Renal cortical epithelial cell (primary cell): ENCODE measurements at places on chromosomes 11 and 22. TPM values are rescaled to one million over a fixed set of nuclear protein-coding genes. Genes with fewer than 3 reads are reported as not detected.

The ADAMTS8 gene
- total RNA-seq, result not detected in 2 replicates

The MYOD1 gene
- not detected in 2 replicates for total RNA-seq

The GLYAT gene
- 3.6 TPM in 1 of 2 replicates, not detected in the other for total RNA-seq

The KRTAP5-8 gene
- total RNA-seq, result not detected in 2 replicates

The MRPL11 gene
- 33.3 and 52.4 TPM in 2 replicates for total RNA-seq

The SEPTIN5 gene
- 0.35 and 1.1 TPM in 2 replicates for total RNA-seq

The GGTLC3 gene
- not detected in 2 replicates for total RNA-seq

The DHCR7 gene
- total RNA-seq, result 28.0 and 58.7 TPM in 2 replicates

The TKFC gene
- total RNA-seq, result 15.3 and 37.0 TPM in 2 replicates

The GTF2H1 gene
- total RNA-seq, result 67.6 and 72.2 TPM in 2 replicates

The MS4A1 gene
- total RNA-seq, result not detected in 2 replicates
